ENCODE measurements at places on chromosomes 11 and 22.

DNA sequence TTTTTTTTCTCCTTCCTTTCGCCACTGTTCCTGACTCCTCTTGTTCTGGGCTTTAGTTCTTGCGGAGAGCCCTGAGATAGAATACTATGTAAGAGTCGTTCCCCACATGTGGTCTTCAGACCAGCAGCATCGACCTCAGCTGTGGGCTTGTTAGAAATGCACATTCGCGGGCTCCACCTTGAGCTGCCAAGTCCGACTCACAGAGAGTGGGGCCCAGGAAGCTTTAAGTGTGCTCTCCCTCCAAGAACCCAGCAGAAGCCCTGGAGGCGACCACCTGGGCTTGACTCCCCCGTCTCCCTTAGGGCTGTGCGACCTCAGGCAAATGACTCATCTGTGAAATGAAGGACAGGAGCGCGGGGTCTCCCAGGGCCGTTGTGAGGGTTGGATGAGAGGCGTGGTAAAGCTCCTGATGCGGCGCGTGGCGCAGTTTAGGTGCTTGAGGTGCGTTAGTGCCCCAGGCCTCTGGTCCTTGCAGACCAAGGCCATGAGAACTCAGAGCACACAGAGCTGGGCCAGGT is 18.8 kb downstream of the SAMM50 start:
- DNase-seq, result no peak

DNA sequence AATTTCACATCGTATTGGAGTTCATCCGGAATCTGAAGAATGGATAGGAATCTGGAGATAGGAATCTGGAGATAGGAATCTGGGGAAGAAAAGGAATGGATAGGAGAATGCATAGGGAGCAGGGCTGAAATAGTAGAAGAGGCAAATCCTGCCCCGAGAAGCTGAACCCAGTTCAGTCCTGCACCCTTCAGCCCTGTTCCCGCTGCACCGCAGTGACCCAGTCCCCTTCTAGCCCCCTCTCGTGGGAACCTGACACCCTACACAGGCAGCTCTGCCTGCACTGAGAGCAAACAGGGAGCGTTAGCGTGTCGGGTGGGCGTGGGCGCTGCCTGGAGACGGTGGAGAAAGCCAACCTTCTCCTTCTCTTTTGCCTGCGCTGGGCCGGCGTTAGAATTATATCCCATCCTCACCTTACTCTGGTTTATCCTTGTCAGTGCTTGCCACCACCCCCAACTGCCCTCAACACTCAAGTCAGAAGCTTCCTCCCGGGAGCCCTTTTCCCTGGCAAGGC is 1.0 kb upstream of the CCKBR start:
- no peak for DNase-seq

GRCh38 chr22:43432883-43433415 is 21.1 kb downstream of the MPPED1 start:
- no peak for DNase-seq

GRCh38 chr22:35154937-35155387 is 89.0 kb downstream of the ISX start:
- DNase-seq, result peak; percentile 29

DNA sequence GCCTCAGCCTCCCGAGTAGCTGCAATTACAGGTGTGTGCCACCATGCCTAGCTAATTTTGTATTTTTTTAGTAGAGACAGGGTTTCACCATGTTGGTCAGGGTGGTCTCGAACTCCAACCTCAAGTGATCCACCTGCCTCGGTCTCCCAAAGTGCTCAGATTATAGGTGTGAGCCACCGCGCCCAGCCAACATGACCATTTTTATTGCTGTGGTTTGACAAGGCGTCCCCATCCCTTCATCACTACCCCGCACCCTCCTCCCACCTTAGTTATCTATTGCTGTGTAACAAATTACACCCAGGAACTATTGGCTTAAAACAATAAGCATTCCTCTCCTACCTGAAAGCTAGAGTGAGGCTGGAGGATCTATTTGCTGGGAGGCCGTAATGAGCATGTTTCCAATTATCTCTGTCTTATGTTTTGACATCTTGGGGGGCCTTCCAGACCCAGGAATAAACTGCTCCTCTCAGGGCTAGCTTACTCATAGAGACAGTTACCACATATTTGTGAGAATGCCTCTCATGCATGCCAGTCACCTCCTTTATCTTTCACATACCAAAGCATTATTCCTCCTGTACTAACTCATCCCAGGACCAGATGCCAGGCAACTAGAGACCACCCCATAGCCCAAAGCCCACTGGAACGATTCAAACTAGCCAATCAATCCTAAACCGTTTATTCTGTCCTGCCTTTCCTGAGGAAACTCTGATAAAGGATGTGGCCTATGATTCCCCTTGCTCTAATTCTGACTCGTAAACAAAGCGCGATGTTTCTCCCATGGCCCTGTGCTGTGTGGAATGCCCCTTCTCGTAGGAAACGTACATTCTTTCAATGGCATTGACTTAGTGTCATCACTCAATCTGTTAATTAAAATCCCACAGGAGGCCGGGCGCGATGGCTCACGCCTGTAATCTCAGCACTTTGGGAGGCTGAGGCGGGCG is 19.4 kb downstream of the SNU13 start:
- DNase-seq, result no peak
